ENCODE measurements at places on chromosomes 5 and 9.
A peak's percentile ranks its signal among the peaks of the same experiment; 100 is the strongest.

DNA sequence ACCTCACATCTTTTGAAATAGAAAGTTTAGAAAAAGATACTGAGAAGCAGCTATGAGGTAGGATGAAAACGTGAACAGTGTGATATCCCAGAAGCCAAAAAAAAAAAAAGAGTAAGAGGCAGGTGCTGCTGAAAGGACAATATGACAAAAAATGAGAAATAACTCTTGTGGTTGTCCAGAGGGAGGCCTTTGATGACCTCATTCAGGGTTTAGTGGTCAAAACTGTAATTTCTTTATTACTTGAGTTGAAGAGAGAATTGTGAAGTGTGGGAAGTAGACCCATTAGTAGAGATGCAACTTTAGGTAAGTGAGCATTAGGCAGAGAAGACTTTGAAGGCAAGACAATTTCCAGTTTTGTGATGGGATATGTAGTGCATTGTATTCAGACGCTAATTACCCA, 1306.3 kb upstream of the ACO1 start:
- no peak for DNase-seq

- DNase-seq: no peak
Measured at GRCh38 chr9:128575916-128576315, 23.5 kb downstream of the SPTAN1 start.

- peak; percentile 64 for DNase-seq
Measured at GRCh38 chr9:78857373-78858225, 560.7 kb downstream of the PSAT1 start.

GRCh38 chr9:100933656-100934055, 94.9 kb upstream of the PLPPR1 start:
- no peak for DNase-seq

DNA sequence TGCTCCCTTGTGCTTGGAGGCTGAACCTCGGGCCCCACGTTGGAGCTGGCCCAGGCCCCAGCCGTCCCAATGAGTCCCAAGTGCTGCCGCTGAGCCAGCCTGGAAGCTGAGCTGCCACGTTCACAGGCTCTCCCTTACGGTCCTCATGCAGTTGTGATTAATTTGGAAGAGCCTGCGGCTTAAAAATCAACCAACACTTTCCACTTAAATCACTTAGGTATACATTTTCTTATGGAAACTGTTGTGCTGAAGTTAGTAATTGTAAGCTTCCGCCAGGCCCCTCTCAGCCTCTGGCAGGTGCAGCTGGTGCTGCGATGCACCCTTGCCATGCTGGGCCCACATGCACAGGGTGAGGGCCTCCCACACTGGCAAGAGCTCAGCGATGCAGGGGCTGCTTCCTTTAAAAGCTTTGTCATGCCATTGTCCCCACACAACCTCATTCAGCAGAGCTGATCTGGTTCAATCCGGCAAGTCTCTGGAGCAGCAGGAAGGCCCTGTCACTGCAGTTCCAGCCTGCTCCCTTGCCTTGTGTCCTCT, 61.0 kb downstream of the IPPK start:
- peak; percentile 50 for DNase-seq

DNA sequence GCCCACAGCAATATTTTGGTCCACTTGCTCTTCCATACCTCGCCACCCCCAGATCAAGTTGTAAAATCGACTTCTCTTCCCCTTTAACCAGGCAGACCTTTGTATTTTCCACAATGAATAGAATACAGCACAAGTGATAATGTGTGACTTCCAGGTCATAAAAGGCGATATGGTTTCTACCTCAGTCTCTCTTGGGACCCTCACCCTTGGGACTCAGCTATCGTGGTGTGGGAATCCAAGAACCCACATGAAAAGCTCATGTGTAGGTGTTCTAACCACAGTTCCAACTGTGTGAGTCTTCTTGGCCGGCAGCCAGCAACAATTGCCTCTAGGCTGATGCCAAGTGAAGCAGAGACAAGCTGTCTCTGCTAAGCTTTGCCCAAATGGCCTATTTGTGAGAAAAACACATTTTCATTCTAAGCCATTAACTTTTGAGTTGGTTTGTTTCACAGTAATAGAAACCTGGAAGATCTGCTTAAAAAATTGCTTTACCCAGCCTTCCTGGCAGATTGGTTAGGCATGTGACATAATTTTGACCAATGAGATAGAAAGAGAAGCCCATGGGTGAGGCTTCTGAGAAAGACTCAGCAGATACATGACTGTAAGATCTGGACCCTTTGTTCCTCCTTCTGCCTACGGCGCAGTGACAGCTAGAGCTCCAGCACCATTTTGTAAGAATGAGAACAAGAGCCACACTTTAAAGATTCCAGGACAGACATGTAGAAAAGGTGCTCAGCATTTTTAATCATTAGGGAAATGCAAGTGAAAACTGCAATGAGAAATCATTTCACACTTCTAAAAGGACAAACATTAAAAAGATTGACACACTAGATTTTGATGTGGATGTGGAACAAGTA, 18.3 kb upstream of the MLLT3 start:
- DNase-seq: peak; percentile 54

- DNase-seq: no peak
Measured at GRCh38 chr5:96331210-96331609, 101.8 kb downstream of the PCSK1 start.

GRCh38 chr5:132264546-132265335, 7.2 kb downstream of the PDLIM4 start:
- DNase-seq: no peak

DNA sequence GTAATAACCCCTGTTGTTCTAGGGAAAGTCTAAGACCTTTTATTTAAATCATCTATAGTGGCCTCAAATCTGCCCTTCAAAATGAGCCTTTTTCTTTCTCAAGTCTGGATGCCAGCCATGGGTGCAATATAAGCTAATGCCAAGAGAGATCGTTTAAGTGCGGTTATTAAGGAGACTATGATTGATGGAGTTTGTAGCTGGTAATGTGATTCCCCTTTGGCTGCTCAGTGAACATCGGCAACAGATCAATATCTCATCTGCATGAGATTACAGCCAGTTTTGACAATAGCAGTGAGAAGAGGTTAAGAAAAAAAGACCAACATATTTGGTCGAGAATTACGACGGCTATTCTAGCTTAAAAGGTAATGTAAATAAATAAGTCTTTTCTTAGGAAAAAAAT, 1049.4 kb upstream of the NUDT12 start:
- no peak for DNase-seq

DNA sequence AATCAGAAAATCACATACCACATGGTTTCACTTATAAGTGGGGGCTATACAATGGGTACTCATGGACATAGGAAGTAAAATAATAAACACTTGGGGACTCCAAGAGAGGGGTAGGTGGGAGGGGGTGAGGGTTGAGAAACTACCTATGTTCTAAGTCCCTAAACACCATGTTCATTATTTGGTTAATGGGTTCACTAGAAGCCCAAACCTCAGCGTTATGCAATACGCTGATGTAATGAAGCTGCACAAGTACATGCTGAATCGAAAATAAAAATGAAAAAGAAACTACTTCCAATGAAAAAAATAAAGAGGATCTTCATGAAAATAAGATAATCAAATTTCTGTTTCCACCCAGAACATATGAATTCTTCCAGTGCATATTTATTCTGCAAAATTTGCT, 208.5 kb downstream of the TMEM161B start:
- no peak for DNase-seq

- no peak for DNase-seq
Measured at GRCh38 chr5:169085636-169086035, 215.3 kb downstream of the SLIT3 start.

DNA sequence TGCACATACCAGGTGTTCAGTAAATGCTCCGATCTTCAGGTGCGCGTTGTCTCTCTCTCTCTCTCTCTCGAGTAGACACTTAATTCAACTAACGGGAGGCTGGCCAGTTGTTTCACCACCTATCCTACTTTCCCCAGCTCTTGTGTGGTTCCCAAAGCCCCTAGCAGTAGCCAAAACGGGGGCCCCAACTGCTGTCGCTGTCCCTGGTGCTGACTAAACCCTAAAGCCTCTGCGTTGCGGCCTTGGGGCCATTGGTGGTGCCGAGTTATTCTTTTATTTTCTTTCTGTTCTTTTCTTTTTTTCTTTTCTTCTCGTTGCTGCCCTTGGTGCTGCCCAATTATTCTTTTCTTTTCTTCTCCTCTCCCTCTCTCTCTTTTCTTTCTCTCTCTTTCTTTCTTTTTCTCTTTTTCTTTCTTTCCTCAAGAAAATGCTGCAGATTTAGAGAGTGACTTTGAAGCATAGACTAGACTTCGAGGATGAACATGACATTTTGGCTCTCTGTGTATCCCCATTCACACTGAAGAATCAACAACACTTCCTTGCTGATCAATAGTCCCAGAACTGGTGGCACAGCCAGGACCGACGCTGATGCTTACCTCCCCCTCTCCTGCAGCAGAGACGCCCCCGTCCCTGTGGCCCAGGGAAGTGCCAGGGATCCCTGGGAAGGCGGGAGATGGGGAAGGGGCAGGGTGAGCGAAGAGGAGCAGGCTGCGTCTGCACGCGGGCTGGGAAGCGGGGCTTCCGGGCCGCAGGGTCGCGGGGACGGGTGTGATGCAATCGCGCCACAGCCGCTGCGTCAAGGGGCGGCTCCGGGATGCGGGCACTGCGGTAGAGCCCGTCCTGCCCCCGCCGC, at the start of gene FBLL1:
FBLL1 (plus strand) TSS at position 785 of the 853 bp plus-strand sequence. CDS start 200 bp downstream, outside the sequence.
- DNase-seq: peak; percentile 12

DNA sequence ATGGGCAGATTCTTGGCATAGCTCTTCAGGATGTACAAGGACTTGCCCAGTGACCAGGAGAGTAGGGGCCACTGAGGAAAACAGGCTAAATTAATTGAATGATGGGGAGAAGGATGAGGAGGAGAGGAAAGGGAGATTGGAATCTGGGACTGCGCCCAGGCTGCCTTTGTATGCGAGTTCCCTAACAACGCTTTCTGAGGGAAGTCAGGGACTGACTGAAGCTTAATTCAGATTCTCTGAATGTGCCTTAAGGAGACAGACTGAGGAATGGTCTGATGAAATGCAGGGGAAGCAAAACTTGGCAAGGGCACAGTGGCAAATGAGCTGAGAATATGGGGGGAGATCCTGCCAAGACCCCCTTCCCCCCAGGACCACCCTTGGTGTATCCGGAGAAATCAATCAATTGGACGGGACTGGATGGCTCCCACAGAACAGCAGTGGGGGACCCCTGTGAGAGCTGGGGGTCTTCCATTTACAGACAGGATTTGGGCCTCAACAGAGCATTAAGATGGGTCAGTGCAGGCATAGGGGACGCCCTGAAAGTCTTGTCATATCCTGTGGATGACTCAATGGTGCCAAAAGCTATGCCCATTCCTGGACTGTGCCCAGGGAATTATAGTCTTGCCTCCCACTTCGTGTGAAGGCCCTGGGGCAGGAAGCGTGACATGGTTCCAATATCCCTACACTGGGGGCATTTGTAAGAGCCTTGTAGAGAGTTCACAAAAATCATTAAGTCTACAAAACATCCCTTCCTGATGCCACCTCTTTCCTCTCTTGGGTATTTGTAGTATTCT, 215.5 kb upstream of the TNC start:
- DNase-seq: no peak

DNA sequence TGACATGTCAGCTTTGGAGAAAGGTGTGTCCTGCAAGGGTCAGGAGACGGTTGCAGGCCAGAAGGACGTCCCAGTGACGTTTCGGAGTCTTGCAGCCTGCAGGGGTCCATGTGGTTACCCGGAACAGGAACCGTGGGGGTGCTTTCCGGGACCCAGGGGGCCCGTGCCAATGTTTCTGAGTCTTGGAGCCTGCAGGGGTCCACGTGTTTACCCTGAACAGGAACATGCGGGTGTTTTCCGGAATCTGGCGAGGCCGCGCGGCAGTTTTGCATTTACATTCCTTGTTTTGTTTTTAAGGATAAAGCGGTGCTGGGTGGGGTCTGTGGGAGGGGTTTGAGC, 30.6 kb downstream of the NKD2 start:
- no peak for DNase-seq

DNA sequence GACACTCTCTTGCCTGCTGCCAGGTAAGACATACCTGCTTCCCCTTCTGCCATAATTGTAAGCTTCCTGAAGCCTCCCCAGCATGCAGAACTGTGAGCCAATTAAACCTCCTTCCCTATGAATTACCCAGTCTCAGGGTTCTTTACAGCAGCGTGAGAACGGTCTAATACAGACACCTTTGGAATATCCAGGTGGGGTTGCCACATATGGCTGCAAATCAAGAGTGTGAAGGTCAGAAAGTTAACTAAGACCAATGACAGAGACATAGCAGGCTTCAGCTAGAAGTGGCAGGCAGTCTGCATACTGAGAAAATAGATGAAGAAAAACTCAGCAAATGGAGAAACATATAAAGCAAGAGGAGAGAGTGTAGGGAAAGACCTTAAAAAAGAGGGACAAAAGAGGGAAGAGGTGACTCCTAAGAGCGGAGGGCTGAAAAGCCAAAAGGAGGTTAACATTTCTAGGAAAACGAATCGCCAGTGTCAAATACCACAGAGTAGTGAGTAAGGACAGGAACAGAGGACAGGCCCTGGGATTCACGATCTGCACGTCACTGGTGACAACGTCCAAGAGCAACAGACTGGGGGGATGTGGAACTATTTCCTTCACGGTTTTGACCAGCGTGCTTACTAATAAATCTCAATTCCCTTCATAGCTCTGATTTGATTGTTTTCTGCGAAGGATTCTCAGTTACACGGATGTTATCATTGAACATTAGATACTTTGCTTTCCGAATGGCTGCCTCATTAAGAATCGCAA, 1.7 kb upstream of the ACO1 start:
- DNase-seq: no peak

DNA sequence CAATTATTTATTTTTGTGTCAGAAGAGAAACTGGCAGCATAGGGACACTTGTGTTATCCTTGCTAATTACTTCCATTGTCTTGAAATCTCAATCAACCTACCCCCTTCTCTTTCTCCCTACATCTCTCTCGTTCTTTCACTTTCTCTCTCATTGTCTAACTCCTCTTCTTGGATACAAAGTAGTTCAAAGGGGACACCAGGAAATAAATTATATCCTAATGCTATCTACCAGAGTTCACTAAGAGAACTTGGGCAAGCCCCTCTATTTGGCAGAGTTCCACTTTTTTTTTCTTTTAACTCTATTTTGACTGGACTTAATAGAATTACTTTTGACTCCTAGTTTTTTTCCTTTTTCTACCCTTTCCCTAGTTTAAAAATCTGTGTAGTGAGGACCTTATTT, 102.2 kb downstream of the MEF2C start:
- DNase-seq: no peak
